ENCODE measurements at places on chromosomes 11 and 22. TPM values are rescaled to one million over a fixed set of nuclear protein-coding genes. Genes with fewer than 3 reads are reported as not detected.

Gene LMNTD2
- total RNA-seq: 10.3 TPM

Gene GAL3ST1
- not detected for total RNA-seq

Gene KRTAP5-10
- total RNA-seq: not detected

Gene FAM83F
- 5.2 TPM for total RNA-seq

Gene DTX4
- 1.0 TPM for total RNA-seq

Gene NEFH
- total RNA-seq: 0.06 TPM

Gene OVCH2
- not detected for total RNA-seq

Gene POU2AF2
- total RNA-seq: not detected

DNA sequence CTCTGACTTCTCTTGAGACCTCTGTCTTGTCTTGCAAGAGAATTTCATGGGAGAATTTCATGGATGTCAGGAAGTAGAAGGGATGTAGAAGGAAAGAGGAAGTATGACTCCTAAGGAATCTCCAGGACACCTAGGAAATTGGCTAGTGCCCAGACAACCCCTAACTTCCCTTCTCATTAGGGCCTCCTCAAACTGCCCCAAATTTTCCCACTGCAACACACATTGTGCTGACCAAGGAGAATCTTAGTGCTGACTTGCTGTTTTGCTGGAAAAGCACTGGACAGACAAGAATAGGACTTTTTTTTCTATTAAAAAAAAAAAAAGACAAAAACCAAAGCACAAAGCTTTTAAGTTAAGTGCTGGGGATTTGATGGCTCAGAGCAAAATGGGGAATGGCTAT lies 236.1 kb upstream of the CADM1 start:
- no peak for DNase-seq

GRCh38 chr22:17943533-17944249 lies 80.7 kb downstream of the MICAL3 start:
- no peak for DNase-seq

DNA sequence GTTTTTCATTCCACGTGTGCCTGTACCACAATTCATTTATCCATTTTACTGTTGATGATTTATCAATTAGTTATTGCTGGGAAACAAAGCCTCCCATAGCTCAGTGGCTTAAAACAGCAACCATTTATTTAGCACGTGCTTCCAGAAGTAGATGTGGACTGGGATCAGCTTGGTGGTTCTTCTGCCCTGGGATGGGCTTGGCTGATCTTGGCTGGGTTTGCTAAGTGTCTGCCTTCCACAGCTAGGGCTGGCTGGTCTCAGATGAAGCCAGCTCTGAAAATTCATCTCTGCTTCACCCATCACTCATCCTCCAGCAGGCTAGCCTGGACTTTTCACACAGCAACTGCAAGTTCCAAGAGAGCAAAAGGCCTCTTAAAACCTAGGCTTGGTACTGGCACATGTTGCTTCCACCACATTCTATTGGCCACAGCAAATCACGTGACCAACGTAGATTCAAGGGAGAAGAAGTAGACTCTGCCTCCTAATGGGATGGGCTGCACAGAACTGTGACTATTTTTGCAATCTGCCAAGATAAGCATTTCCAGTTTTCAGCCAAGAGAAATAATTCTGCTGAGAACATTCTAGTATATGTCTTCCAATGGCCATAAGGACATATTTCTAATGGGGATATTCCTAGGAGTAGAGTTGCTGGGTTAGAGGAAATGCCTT lies 124.9 kb downstream of the MN1 start:
- no peak for DNase-seq

DNA sequence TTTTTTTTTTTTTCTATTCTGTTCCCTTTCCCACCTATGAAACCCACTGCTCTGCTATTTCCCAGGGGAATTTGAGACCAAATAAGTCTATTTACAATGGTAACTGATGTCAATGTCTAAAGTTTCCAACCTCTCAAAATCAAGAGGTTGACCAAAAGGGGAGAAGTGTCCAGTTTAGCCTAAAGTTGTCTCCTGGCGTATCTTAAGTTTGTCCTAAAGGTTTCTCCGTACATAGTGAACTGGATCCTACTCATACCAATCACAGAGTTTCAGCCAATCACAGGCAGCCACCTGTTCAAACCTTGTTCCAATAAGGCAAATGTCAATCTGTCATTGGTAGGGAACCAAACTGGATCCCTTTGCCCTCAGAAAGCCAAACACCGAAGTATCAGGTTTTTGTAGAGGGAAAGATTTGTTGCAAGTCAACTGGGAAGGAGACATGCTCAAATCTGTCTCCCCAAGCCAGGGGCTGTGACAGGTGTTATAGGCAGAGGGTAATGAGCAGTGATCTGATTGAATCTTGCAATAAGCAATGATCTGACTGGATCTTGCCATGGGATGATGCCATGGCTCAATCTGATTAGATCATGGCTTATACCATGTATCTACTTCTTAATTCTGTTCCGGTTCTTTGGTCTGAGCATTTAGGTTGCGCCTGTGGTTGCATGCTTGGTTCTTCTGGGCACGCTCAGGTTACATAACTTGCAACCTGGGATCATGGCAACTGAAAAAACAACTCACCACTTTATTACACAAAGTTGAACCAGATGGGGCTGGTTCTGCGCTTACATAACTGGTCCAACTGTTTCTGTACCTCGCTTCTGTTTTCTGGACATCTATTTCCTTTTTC lies 1.1 kb upstream of the VPS37C start:
- no peak for DNase-seq

- DNase-seq: no peak
Observed at GRCh38 chr11:65019824-65020223, 5.9 kb downstream of the ARL2 start.

GRCh38 chr11:100965346-100965745 lies 164.3 kb downstream of the PGR start:
- DNase-seq: no peak

GRCh38 chr11:89521294-89521693 lies 30.1 kb upstream of the NOX4 start:
- DNase-seq: no peak

DNA sequence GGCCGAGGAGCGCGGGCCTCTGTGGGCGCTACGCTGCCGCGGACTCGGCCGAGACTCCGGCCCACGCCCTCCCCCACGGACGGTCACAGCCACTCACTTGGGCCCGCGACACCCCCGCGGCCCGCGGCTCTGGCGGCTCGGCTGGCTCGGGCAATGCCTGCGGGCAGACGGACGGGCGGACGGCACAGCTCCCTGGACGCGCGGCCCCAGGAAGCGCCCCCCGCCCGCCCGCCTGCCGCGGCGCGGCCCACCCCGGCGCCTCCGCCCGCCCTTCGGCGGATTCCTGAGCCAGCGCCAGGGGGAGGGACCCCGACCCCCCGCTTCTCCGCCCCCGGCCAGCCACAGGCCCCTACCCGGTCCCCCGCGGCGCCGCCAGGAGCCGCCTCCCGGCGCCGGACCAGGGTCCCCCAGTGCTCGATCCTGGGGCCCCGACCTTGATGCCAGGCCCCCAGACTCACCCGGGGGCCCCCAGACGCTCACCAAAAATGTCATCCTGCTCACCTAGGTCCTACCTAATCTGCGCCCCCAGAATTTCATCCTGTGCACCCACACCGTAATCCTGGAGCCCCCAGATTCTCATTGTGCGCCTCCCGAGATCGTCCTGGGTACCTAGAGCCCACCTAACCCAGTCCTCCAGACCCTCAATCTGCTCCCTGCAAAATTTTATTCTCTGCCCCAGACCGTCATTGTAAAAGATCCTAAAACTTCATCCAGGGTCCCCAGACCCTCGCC lies at the start of gene EFEMP2:
Gene EFEMP2 (minus strand): TSS at position 215 of the 732 bp plus-strand sequence. CDS start 446 bp downstream, outside the sequence.
- DNase-seq: no peak

DNA sequence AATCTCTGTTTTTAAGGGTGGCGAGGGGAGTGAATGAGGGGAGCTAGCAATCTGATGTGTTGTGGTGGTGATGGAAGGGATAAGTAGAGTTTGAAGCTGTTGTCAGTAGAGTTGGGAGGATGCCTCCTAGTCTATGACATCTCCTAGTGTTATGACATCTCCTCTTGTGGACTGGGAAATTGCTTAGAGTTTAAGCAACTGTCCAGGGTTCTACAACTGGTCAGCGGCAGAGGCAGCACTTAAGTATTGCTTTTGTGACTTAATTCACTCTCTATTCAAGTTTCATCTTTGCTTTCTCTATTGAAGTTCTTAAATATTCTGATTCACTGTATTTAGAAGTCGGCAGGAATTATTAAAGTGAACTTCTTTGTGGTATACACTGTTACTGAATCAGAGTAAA lies 13.8 kb downstream of the BMAL1 start:
- no peak for DNase-seq

GRCh38 chr11:83845797-83846196 lies 559.6 kb upstream of the CCDC90B start:
- no peak for DNase-seq

GRCh38 chr11:33713151-33713855 lies 12.7 kb upstream of the C11orf91 start:
- no peak for DNase-seq

- peak; percentile 15 for DNase-seq
Observed at GRCh38 chr22:50034126-50035081, 21.8 kb upstream of the IL17REL start.

DNA sequence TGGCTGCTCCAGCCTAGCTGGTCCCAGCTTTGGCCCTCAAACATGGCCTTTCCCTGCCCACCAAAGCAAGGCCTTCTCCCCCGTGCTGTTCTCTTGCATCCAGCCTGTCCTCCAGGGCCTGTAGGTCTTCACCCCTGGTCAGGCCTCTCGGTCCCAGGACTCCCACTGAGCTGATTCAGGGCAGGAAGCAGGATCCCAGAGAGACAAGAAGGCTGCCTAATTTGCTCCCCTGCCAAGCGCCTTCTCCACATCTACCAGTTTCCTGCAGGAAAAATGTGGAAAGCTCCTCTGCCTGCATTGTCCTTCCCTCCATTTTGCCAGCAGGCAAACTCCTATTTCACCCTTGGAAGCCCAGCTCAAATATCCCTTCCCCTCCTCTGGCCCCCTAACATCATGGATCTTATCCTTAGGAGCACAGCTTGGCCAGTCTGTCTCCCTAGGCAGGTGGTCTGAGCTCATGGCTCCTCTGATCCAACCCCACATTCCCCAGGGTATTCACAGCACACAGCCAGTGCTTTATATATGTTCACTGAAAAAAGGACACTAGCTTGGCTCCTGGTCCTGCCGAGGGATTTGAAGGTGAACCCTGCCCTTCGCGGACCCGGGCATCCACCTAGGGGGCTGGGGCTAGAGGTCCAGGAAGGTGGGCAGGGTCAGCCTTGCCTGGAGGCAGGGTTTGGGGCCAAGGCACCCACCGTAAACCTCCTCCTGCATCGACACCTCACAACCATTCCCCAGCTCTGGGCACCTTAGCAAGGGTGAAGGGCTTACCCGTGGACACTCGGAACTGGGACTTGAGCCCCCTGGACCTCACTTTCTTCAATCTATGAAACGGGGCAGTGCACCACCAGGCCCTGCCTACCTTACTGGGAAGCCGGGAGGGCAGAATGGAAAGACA lies 968 bp downstream of the RHBDD3 start:
- DNase-seq: no peak

DNA sequence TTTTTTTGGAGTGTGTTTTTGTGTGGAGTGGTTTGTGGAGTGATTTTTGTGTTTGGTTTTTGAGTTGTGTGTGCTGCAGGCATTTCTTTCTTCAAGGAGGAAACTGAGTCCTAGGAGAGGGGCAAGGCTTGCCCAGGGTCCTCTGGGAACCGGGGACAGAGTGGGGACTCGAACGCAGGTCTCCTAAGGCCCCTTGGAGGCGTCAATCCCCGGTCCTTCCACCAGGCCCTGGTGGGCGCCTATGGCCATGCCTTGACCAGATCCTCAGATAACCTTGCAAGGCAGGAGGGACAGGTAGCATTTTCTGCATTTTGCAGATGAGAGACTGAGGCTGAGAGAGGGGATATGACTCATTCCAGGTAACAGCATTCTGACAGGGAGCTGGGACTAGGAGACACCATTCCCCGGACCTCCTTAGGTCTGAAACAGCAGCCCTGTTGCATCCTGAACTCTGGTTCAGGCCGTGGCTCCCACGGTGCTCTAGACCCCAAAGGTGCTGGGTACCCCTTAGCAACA lies 39.1 kb downstream of the MYO7A start:
- DNase-seq: no peak

DNA sequence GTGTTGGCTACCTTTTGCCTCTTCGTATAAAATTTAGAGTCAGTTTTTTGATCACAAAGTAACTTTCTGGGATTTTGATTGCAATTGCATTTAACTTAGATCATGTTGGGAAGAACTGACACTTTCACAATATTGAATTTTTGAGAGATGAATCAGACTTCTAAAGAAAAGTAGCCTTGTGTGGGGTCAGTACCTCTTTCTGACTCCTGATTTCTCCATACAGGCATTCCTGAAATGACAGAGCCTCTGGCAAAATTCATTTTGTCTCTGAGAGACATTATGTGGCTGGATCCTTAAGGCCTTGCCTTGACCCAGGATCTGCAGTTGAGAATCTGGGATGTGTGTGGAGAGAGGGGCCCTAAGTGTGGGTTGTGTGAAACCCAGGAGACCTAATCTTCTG lies 37.8 kb downstream of the PPFIBP2 start:
- no peak for DNase-seq

DNA sequence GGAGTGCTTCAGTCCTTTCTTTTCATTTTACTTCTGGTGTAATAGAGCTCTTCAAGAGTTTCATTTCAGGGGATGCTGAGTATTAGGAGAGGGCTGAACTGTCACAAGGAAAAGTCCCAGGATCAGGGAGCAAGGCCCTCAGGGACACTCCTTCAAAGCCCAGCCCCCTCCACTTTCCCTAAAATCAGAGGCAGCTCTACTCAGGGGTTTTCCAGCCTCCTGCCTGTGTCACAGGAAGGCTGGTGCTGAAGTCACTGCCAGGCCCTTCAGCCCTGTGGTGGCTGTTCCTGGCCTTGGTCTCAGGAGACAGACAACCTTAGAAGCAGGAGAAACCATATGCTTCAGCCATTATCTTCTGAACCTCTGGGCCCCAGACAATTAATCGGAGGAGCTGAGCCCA lies 36.4 kb upstream of the KIRREL3 start:
- no peak for DNase-seq

DNA sequence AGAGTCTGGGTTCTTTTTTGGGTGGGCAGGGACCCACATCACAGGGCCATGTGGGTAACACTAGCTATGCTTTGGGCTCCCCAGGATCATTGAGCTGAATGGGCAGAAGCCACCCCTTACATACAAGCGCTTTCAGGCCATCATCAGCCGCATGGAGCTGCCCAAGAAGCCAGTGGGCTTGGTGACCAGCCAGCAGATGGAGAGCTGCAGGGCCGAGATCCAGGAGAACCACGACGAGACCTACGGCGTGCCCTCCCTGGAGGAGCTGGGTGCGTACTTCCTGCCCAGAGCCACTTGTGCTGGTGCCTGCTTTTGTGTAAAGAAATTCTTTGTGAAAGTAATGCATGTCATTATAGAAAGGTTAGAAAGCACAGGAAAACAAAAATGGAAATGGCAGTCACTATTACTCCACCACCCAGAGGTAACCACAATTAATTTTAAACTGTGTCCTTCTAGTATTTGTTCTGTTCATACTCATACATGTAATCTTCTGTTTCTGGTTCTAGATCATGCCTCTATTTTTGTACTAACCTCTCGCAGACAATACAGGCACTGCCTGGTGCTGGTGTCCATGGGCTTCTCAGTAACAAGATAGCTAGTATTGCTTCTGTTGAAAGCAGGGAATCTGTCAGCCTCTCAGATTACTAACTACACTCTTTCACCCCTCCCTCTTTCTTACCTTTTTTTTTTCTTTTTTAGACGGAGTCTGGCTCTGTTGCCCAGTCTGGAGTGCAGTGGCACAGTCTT lies 13.7 kb downstream of the CRY2 start:
- DNase-seq: no peak

GRCh38 chr11:11267312-11267711 lies 85.7 kb downstream of the CSNK2A3 start:
- DNase-seq: no peak

- DNase-seq: no peak
Observed at GRCh38 chr11:91981995-91982394, 242.6 kb upstream of the FAT3 start.

GRCh38 chr11:122883646-122883979 lies 1.1 kb downstream of the JHY start:
- no peak for DNase-seq

- DNase-seq: no peak
Observed at GRCh38 chr11:19786644-19787043, 74.0 kb downstream of the NAV2 start.
